ENCODE measurements at places on chromosomes 6 and 20. TPM values are rescaled to one million over a fixed set of nuclear protein-coding genes. Genes with fewer than 3 reads are reported as not detected.

SPATA25 gene
- 0.46 TPM for total RNA-seq

MOG gene
- not detected for total RNA-seq

GGTLC1 gene
- total RNA-seq = not detected

MEI4 gene
- not detected for total RNA-seq

ECT2L gene
- total RNA-seq = not detected

RAB44 gene
- total RNA-seq = 0.09 TPM

SLC35D3 gene
- total RNA-seq = not detected

NFYA gene
- 34.4 TPM for total RNA-seq

BTN1A1 gene
- 0.10 TPM for total RNA-seq

HRH3 gene
- not detected for total RNA-seq

SLC17A3 gene
- 1.7 TPM for total RNA-seq

C6orf52 gene
- total RNA-seq = 4.4 TPM

PANK2 gene
- total RNA-seq = 67.4 TPM

AIF1 gene
- total RNA-seq = 68.7 TPM

GNAS gene
- total RNA-seq = 820 TPM

OR2J2 gene
- total RNA-seq = not detected

PM20D2 gene
- total RNA-seq = 17.6 TPM

F13A1 gene
- total RNA-seq = not detected

FRK gene
- 0.05 TPM for total RNA-seq

FOXF2 gene
- not detected for total RNA-seq

Measured in activated T-cell treated with anti-CD3 and anti-CD28 coated beads, Interleukin-2, amount 50 U/mL, for 72 hours (primary cell).